CD4-positive, alpha-beta T cell treated with Interleukin-12 subunit alpha and Interleukin-12 subunit beta, for 1 hour (primary cell): ENCODE measurements at places on chromosomes 2 and 18.

DNA sequence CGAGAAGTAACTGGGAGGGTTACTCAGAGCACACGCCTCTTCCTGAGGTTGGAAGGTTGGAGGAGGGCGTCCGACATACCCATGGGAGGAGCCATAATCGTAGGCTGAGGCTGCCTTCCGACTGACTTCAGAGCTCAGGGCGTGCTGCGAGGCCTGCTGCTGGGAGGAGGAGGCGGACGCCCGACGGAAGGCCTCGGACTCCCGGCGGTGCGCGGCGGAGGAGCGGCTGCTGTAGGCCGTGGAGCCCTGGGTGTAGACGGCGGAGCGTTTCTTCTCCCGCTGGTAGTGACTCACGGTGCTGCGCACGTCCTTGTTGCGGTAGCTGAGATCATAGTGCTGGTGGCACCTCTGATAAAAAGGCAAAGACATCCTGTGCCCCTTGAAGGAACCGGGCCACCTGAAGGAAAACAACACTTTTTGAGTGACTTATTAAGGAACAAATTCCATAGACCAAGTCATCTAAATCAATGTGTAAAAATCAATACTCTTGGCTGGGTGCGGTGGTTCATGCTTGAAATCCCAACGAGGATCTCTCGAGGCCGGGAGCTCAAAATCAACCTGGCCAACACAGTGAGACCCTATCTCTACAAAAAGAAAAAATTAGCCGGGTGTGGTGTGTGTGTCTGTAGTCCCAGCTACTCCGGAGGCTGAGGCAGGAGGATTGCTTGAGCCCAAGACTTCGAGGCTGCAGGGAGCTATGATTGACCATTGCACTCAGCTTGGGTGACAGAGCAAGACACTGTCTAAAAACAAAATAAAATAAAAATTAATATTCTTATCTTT, 4.7 kb downstream of the MYOM1 start:
- DNase-seq, result no peak

GRCh38 chr18:43893001-43893637, 615.8 kb upstream of the SYT4 start:
- DNase-seq, result no peak

- no peak for DNase-seq
These were observed 22.0 kb downstream of the EPC2 start for GRCh38 chr2:148666555-148666954.

DNA sequence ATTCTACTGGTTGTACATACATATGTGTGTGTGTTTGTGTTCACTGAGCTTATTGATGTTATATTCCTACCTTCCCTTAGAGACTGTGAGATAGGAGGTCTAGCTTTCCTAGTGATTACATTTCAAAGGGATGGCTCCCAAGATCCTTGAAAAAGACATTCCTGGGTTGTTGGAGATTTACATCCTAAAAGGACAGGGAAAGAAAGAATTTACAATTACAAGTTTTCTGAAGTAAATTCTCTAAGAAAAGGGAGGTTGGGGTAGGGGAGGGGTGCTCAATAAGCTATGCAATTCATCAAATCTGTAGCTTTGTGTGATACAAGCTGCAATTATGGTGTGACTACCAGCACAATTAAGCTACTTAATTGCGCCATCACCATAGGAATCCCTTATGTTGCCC, 284.3 kb downstream of the NUP35 start:
- DNase-seq, result no peak

DNA sequence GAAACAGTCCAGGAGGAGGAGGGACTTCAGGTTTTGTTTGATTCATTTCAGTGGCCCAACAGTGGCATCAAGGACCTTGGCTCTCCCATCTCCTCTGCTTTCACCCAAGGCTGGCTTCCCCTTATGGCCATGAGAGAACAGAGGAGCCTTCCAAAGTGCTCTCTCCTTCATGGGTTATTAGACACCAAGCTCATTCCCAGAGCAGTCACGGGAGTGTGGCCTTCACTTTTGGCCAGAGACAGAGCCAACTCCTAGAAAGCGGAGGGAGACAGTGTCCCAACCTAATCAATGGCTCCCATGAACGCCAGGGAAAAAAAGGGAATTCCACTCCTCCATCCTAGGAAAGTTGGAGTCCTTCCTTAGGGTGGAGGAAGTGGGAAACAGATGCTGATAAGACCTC, 871 bp upstream of the DUSP28 start:
- DNase-seq, result no peak

- DNase-seq, result no peak
These were observed 230.5 kb downstream of the FIGN start for GRCh38 chr2:163505281-163505680.

DNA sequence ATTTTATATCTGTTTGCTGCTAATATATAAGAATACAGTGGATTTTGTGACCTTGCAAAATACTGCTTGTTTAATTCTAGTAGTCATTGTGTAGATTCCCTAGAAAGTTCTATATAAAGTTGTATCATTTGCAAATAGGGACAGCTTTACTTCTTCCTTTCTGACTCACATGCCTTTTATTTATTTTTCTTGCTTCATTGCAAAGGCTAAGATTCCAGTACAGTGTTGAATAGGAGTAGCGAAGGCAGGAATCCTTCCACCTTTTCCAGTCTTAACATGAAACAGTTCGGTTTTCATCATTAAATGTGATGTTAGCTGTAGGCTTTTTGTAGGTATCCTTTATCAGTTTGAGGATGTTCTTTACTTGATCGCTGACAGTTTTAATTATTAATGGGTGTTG, 58.1 kb downstream of the DGKD start:
- no peak for DNase-seq

DNA sequence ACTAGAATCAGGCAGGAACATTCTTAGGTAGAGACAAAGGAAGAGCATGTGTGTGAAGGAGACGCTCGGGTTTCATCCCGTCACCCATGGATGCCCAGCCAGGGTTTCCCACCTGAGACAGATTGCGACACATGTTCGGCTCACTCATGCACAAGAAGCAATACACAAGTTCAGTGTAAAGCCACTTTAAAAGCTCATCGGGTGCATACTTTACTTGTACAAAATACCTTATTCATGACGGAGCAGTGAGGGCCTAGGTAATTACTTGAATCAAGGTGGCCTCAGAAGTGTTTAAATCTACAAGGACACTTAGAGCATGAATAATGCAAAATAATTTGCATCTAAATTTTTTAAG, 42.0 kb downstream of the ZEB2 start:
- DNase-seq, result no peak

DNA sequence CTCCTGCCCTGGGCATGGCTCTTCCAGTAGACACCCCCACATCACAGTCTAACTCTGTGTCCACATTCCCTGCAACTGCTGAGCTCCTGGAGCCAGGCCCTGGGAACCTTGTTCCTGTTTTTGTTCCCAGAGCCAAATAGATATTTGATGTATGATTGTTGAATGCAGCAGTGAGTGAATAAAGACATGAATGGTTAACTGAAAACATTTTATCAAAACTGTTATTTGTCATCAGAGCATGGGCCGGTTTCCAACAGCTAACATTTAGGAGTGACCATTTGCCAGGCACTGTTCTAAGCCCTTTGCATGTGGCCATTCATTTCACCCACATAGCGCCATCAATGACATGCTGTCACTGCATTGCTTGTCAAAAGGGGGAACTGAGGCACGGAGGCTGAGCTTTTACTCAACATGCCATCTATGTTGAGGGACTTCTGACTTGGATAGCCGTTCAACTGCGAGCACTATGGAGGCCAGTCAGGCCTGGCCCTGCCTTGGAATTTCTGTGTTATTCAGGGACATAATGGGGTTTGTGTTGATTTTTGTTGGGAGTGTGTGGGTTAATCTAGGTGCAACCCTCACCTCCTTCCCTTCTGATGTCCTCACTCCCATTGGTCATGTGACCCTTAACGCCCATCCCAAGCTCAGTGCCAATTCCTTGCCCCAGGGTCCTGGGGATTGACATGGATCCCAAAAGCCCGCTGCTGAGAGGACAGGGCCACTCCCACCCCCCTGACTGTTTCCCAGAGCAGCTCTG, 12.6 kb downstream of the IL1R1 start:
- DNase-seq, result no peak

- DNase-seq, result no peak
These were observed 63.9 kb downstream of the PPP1R1C start for GRCh38 chr2:182049372-182050148.

- no peak for DNase-seq
These were observed 4.9 kb downstream of the IRS1 start for GRCh38 chr2:226794751-226795171.

GRCh38 chr2:111945444-111946293, 47.3 kb downstream of the MERTK start:
- no peak for DNase-seq

DNA sequence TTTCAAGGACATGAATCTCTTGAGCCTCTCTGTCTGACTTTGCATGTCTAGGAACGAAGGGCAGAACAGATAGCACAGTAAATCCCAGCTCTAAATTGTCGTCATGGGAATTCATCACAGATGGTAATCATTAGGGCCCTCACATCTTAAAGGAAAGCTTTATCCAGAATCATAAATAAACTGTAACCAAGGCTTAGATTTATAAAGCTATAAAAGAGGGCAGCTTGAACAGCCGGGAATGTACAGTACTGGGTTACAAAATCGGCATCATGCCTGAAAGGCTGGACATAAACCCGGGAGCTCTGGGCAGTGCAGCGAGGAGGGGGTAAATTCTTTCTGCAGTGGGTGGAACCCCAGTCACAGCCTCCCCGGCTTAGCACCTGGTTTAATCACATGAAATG, 144.4 kb downstream of the GFPT1 start:
- DNase-seq, result no peak

- DNase-seq, result no peak
These were observed 220.4 kb upstream of the FOSL2 start for GRCh38 chr2:28172114-28172898.

GRCh38 chr2:225309516-225309915, 90.0 kb upstream of the NYAP2 start:
- no peak for DNase-seq

- DNase-seq, result peak; percentile 34
These were observed 21.2 kb downstream of the SPP2 start for GRCh38 chr2:234071664-234072063.

DNA sequence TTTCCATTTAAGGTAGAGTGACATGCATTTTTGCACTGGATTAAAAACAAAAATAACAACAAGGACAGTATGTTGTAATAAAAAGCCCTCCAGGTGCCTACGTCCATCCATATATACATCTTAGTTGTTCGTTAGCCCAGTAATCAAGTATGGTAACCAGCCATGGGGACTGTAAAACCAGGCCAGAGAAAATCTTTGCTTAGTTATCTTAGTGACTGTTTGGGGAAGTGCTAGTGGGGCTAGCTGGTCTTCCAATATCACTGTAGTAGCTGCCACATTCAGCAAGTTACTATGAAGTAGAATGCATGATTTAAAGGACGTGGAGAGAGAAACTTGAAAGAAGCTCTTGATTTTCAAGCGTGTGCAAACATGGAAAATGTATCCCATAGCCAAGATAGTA, 95.9 kb upstream of the STON1 start:
- DNase-seq, result no peak

DNA sequence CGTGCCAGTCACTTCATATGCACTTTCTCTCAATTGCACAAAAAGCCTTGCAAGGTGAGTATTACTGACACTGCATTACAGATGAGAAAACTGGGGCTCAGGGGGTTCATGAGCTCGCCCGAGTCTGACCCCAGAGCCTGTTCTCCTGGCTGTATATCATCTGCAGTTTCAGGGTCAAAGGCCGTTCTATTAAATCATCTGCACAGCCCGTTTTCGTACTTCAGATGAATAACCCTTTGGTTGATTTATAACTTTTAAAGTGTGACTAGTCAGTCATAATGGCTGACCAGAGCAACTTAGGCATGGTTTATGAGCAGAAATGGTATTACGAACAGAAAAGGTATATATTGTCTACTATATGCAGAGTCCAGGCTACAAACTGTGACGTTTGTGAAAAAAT, 35.3 kb upstream of the NPAS2 start:
- no peak for DNase-seq

DNA sequence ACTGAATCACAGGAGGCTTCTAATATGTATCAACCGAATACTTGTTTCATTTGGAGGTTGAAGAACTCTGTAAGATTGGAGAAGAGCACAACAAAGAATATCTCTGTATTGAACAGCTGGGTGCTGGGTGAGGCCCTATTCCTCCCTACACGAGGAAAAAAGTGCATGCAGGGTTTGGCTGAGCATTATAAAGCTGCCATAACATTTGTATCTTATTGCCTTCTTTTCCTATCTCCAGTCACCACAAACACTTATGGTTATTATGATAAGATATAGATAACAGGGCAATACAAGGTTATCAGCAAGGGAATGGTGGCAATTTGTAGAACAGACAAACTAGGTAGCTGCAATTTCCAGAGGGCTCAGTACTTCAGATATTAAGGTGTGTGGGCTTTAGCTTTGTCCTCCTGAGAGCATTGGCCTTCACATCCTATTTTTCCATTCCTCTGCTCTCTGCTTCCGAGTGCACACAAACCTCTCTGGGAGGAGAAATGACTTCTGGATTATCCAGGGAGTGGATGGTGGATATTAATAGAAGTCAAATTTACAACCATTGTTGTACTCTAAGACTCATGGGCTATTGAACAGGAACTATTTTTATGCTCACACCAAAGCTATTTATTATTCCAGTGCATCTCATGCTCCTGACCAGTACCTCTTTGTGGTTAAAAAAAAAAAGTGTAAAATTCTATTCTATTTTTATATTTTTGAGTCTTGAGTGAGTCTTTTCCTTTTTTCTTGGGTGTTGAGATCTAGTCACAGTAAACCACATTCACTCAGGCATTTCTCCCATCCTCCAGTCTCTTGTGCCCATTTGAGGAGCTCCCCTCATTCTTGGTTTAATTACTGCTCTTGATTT, 248.4 kb downstream of the ETAA1 start:
- DNase-seq, result no peak

GRCh38 chr2:10497797-10498251, 49.7 kb upstream of the ODC1 start:
- DNase-seq, result peak; percentile 62

DNA sequence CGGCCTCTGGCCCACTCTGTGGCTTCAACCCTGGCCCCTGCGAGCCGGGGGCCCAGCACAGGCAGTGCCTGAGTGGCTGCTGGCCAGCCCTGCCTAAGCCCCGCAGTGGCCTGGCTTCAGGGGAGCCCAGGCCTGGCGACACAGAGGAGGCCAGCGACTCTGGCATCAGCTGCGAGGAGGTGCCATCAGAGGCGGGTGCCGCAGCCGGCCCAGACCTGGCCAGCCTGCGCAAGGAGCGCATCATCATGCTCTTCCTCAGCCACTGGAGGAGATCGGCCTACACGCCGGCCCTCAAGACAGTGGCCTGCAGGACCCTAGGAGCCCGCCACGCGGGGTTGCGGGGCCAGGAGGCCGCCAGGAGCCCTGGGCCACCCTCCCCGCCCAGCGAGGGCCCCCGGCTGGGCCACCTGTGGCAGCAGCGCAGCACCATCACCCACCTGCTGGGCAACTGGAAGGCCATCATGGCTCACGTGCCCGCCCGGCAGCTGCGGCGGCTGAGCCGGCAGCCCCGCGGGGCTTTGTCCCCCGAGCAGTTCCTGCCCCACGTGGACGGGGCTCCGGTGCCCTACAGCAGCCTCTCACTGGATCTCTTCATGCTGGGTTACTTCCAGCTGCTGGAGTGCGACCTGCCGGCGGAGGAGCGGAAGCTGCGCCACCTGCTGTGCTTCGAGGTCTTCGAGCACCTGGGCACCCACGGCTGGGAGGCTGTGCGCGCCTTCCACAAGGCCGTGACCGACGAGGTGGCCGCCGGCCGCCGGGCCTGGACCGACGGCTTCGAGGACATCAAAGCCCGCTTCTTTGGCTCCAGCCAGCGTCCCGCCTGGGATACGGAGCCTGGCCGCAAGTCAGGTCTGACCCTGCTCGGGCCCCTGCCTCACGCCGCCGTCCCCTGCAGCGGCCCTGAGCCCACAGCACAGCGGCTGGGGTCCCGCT, 7.5 kb upstream of the KLHL30 start:
- no peak for DNase-seq

- DNase-seq, result no peak
These were observed 187.1 kb downstream of the GULP1 start for GRCh38 chr2:188478724-188479123.
